ENCODE measurements at places on chromosomes 12 and 14.

DNA sequence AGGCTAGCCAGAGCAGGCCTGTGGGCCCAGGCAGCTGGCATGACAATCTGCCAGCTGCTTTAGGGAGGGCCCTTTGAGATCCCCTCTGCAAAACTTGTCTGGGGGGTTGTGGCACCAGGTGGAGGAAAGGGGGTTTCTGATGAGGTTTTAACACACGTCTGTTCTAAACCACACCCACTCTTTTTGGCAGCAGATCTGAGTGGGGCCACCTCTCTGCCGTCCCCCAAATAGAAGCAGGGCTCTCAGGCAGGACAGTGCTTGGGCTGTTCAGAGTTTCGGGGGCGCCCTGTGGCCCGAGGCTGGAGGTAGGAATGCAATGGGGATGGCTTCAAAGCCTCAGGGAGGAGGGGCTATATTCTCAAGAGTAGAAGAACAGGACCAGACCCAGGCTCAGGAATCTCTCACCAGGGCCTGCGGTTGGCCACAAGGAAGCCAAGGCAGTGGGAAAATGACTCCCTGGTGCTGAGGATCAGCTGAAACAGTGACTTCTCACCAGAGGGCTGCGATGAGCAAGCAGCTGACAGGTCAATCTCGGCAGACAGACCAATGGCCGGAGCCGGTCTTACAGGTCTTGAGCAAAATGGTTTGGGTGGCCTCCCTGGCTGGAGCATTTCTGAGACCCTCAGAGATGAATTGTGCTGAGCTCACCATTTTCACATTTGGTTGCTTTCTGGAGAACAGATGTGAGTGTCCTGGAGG, 1.5 kb upstream of the KRT5 start:
- DNase-seq = no peak

GRCh38 chr12:51202718-51203117, 15.1 kb downstream of the POU6F1 start:
- DNase-seq = no peak

- DNase-seq = peak; percentile 58
Measured at GRCh38 chr12:3311027-3311402, 180.0 kb upstream of the PRMT8 start.

DNA sequence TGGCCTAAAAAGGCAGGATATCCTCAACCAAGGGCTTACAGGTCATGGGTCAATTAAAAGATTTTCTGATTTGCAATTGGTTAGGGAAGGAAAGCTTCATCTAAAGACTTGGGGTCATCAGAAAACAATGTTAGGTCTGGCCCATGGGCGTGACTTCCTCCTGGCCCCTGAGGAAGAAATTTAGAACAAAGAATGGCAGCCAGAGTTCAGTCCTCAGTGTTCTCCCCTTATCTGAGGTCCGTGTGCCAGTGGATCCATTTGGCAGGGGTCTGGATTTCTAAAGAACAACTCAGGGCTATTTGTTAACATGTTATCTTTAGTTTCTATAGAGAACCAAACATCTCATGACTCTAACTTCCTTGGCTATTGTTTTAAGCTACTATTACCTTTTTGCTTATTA, 27.8 kb upstream of the NFYB start:
- DNase-seq = no peak

- no peak for DNase-seq
Measured at GRCh38 chr14:95889236-95889979, 12.8 kb downstream of the TUNAR start.

DNA sequence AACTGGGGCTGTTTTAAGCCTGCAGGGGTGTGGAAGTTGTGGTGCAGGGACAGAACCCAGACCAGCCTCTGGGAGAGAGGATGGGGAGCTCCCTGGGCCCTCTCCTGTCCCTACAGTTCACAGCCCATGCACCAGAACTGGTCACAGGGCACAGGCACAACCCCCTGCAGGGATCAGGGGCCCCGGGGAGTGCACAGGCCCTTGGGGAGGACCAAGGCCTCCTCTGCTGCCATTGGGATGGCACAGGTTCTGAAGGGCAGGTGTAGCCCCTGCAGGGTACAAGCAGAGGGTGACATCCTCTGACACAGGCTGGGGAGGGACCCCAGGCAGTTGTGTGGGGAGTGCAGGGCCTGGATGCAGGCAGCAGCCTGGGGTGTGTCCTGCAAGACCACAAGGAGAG, 66.4 kb upstream of the SFSWAP start:
- DNase-seq = no peak

DNA sequence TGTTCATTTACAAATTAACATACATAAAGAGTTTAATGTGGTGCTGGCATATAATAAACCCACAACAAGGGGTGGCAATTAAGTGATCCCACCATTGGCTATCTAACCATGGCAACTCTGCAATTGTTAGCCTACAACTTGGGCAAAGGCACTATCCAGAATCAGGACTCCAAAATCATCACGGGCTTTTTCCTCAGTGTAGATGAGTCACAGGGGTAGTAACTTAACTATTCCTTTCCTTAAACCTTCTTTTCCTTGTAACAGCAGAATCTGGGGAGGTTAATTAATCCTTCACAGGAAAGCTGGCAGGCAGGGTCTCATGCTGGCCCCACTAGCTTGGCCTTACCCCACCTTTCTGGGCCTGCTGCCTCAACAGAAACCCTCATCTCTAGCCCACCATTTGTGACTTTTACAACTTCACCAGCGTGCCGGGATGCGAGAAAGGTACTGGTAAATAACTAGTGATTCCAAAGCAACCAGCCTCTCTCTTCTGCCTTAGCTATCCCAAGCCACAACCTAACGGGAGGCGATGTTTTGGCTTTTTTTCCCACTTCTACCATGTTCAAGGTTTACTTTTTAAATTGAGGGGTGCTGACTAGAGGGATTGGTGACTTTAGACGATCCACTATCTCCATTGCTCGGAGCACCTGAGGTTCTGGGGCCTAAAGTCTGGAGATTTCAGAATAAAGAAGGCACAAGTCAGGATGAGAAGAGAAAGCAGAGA, 744 bp downstream of the ATP5MC2 start:
- DNase-seq = no peak

DNA sequence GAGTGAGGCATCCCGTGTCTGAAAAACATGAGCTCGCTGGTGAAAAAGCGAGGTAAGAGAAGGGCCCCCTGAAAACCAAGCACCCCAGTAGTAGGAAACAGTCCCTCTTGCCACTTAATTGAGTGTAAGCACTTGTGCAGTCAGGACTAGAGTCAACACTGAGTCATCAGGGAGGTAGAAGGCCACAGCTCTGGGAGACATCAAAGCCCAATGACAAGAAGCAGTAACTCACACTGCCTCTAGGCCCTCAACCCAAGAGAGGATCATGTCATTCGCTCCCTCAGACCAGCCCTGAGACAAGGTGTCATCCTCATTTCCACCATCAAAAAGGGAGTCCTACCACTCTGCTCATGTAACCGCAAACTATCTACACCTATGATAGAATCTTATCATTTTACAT, 17.8 kb downstream of the POMT2 start:
- no peak for DNase-seq

DNA sequence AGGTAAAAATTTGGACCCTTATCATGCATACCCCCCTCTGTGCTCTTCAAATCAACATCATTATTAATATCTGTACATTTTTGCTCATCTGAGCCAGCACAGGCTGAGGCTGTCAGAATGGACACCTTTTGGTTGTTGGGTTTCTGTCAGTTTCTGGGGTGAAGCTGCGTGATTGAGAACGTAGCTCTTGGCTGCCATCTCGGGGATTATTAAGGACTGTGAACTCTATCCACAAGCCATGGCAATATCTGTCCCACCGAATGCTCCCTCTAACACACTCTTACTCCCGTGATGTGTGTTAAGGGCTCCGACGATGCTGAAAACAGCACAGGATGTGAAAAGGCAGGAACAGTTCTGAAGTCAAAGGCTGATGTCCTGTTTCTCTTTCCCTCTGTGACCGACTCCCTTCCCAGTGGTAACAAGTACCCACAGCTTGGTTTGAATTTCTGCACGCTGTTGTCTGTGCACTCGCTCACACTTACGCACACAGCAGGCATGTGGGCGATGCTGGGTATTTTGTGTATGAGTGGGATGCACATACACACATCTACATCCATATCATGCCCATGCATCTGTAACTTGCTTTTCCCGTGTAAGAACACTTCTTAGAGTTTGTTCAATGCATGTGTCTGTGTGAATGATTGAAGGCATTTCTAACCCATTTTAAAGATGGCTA, 405.6 kb downstream of the TMEM121 start:
- no peak for DNase-seq

DNA sequence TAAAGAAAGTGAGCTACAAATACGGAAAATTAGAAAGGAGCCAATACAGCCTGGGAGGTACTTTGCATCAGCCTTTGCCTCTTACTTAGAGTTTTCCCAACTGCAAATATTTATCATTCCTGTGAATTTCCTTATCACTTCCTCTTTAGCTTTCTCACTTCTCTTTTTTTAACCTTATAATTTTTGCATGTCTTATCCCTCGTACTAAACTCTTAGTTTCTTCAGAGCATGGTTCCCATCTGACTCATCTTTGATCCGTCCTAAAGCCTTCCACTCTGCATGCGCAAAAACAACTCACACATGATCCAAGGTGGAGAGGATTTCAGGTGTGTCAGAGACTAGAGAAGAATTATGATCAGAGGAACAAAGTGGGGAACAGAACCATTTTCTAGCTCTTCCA, 9.6 kb upstream of the SNAPC1 start:
- DNase-seq = no peak

- DNase-seq = no peak
Measured at GRCh38 chr14:51129130-51129529, 34.2 kb upstream of the TRIM9 start.

- DNase-seq = no peak
Measured at GRCh38 chr14:50225067-50225973, 6.1 kb downstream of the SOS2 start.

- DNase-seq = no peak
Measured at GRCh38 chr12:110015132-110015531, 15.9 kb downstream of the ANKRD13A start.

- no peak for DNase-seq
Measured at GRCh38 chr12:43969882-43970281, 134.0 kb downstream of the TMEM117 start.

- DNase-seq = no peak
Measured at GRCh38 chr12:22409377-22410164, 75.1 kb upstream of the ST8SIA1 start.

All from Right ventricle myocardium inferior (tissue), 1 donor.